Fibroblast of skin of right biceps (primary cell): ENCODE measurements at places on chromosomes 11 and 22.

DNA sequence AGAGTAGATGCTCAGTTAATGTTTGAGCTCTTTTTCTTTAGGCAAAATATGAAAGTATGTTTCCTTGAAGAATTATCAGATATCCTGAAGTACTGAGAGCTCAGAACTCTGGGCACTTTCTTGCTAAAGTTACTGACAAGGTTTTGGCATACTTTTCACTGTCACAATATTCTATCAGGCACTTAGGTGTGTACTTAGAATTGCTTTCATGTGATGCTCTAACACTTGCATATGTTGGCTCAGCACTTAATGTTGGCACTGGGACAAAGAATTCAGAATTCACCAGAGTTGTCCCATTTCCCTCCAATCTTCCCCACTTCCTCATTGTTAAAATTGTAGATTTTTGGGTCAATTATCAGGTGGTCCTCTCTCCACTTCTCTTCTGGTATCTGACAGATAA is 5.0 kb downstream of the MMP20 start:
- DNase-seq: no peak

- no peak for DNase-seq
Observed at GRCh38 chr11:119700536-119701346, 28.3 kb downstream of the NECTIN1 start.

- DNase-seq: no peak
Observed at GRCh38 chr11:78472905-78473304, 55.3 kb upstream of the GAB2 start.

- peak; percentile 97 for DNase-seq
Observed at GRCh38 chr11:125626288-125626950, 1.5 kb downstream of the CHEK1 start.

DNA sequence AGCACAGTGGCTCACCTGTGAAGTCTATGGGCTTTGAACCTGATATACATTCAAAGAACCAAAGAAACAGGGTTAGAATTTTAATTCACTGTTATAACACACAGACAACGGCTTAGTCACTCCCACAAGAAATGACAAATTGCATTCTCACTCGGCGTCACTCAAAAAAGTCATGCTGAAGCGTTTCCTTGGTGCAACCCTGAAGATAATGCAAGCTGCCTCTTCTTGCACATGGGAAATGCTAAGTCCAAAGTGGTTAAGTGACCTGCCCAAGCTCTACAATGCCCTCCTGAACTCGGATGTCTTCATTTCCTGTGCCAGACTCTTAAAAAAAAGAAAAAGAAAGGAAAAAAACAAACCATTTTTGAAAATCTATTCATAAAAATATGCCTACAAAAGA is 10.0 kb downstream of the LGR4 start:
- no peak for DNase-seq

DNA sequence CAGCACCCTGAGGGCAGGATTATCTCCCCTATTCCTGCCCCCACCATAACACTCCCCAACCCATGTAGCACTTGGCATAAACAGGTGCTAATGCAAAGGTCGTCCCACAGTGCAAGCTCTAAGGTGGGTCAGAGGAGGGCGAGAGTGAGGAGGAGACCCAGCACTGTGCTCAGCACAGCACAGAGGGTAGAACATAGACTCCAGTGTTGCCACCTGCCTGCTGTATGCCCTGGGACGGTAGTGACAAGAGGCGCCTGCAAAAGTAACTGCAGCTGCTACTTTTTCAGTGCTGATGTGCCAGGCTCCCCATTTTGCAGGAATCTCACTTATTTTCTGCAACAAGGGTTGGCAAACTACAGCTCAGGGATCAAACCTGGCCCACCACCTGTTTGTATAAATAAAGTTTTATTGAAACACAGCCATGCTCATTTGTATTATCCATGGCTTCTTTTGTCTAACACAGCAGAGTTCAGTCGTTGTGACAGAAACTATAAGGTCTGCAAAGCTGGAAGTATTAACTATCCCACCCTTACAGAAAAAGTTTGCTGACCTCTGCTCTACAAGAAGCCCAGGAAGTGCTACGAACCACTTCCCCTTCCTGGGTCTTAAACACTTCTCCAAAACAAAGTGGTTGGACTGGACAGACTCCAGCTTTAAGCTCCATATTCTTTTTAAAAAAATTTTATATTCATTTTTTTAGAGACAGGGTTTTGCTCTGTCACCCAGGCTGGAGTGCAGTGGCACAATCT is 16.9 kb upstream of the CDC42BPG start:
- no peak for DNase-seq

DNA sequence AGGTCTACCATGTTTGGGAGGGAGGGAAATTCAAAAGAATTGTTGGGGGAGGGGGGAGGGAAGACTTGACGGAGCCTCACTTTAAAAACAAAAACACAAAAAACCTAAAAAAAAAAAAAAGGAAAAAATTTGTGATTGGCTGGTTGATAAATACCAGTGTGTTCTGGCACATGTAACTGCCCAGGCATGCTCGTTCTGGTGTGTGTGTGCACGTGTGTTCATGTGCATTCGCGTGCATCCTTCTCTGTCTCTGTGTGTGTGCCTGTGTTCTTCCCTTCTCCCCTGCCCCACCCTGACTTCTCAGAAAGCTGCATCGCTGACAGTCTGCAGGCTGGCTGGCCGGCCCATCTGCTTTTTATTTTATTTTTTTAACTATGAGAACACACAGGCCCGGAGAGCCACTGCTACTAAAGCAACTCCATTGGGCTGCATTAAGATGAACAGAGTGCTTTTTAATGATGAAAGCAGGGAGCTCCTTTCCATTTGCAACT is 22.6 kb upstream of the ADSL start:
- no peak for DNase-seq

GRCh38 chr11:44356351-44356750 is 46.4 kb upstream of the ALX4 start:
- no peak for DNase-seq

GRCh38 chr11:1479006-1479677 is 7.4 kb downstream of the MOB2 start:
- DNase-seq: no peak

DNA sequence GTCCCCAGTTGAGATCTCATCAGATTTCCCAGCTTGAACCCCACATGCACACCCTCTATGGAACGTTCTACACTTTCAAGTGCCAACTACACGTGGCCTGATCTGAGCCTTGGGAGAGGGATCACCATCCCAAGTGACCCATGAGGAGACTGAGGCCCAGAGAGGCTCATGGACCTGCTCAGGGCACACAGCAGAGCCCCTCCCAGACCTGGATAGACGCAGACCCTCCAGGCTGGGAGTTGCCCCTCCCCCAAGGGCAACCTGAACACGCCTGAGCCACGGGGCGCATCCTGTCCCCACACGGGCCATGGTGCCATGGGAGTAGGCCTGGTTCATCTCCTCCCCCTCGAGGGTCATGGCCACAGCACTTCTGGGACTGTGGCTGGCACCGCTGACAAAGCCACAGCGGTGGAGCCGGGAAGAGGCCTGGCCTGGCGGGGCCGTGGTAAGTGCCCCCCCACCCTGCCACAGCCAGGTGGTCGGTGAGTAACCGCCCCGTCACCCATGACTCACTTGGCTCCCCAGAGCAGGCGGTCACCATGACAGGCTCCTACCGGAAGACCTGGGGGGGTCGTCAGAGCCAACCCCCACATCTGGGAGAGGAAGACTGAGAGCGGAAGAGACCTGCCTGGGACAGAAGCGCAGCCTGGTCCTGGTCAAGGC is 8.1 kb downstream of the WNT7B start:
- peak; percentile 90 for DNase-seq

GRCh38 chr11:75233754-75234172 is 6.8 kb upstream of the TPBGL start:
- peak; percentile 66 for DNase-seq
